NCI-H2029 treated with DMSO at 0.1 percent for 48 hours (cell line): ENCODE measurements at places on chromosomes 13 and 19.

GRCh38 chr13:66689628-66690027 lies 540.5 kb downstream of the PCDH9 start:
- DNase-seq, result no peak

DNA sequence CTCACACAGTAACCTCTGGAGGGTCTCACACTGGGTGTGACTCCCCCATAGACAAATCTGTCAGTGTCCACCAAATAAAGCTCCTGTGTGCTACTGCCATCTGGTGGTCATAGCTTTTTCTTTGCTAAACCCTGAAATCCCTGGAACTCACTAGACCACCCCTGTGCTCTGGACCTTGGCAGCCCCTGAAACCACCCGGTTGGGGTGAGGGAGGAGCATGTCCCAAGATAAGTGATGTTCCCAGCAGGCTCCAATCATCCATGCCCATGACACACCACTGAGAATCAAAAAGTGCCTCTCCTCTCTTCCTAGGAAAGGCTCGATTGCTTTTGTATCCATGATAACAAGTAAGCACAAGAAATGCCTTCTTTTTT lies 6.5 kb upstream of the HSD17B14 start:
- DNase-seq, result peak; percentile 60

- no peak for DNase-seq
Measured at GRCh38 chr13:106795847-106796246, 227.9 kb upstream of the ARGLU1 start.

DNA sequence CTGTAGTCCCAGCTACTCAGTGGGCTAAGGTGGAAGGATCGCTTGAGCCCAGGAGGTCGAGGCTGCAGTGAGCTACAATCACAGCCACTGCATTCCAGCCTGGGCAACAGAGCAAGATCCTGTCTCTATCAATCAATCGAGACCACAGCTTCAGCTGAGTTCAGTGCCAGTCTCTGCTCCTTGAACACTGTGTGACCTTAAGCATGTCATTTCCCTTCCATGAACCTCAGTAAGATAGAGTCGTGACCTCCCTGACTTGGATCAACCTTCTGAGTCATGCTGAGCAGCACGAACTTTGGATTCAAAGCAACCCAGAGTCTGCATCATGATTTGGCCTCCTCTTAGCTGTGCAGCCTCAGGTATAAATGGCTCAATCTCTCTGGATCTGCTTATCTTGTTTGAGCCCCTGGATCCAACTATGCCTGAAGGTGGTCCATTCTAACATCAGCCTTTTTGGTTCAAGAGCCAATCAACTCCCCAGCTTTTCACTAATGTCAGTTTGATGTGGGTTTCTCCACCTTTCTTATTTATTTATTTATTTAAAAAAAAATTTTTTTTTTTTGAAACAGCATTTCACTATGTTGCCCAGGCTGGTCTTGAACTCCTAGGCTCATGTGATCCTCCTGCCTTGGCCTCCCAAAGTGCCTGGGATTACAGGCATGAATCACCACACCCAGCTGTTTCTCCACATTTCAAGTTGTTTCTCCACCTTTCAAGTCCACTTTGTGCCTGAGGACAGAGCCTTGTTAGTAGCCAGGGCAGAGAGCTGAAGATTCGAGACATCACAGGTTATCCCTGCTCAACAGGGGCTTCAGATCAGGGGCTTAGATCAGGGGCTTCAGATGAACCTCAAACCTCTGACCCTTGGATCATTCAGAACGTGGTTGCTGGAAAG lies 26.4 kb downstream of the PTPRS start:
- DNase-seq, result no peak

DNA sequence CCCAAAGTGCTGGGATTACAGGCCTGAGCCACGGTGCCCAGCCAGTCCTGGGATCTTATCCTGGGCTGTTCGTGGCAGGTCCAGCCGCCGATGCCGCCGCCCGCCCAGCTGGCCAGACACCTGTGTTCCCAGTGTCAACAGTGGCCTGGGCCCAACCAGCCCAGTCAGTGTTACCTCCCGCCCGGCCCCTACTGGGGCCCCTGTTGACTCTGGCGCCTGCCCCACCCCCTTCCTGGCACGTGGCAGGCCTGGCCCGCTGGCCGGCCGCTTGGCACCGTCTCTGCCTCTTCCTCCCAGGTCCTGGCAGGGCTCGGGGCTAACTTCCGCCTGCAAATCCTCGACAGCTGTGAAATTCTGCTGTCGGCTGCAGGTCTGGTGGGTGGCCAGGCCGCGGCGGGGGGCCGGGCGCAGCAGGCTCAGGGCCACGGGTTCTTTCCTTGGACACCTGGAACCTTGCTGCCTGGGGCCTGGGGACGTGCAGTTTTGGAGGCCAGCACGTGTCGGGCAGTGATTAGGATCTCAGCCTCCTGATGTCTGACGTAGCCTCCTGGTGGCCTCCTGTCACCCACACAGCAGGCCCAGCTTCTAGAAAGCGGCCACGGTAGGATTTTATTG lies 9.1 kb downstream of the ARID3A start:
- DNase-seq, result peak; percentile 42

DNA sequence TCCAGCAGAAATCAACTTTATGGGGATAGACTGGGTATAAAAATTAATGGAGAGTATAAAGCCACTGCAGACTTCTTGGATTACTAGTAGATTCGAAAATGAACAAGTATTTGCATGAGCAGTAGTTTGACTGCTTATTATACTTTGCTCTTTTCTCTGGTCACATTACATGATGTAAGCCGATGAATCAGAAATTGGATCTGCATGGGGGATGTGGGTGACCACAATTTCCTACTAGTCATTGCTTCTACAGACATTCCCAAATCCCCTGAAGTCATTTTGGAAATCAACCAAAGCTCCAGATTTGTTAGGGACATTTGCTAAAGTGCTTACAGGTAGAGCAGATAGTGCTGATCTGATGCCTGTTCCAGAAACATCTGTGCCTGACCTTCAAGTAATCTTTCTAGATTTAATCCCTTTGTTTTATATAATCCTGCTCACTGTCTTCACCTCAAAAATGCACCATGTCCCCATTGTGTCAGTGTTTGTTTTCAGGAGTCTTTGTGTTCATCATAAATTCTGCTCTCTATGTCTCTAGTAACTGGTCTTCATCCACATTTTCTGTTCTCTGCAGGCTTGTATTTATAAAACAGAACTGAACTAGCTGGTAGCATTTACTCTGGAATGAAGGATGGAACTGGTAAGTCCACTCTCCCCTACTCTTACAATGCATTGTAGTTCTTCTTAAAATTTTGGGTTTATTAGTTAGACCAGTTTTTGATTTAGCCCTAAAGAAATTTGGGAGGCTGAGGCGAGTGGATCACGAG lies 201.5 kb upstream of the CSNK1A1L start:
- DNase-seq, result no peak
